Adrenal gland (tissue), 19 donors: ENCODE measurements at places on chromosomes 2 and 18. TPM values are rescaled to one million over a fixed set of nuclear protein-coding genes. Genes with fewer than 3 reads are reported as not detected.

GRCh38 chr2:218368621-218369153 is 12.0 kb downstream of the CATIP start:
- H3K36me3 ChIP-seq, result no peaks in the 10 kb centered on the region
- no peak for DNase-seq
- H3K27me3 ChIP-seq, result no peaks in the 10 kb centered on the region
- H3K4me1 ChIP-seq, result peaks cover 14% of the 10 kb centered on the region

- no peak overlapping the region for H3K4me3 ChIP-seq
- no peaks in the 10 kb centered on the region for H3K27me3 ChIP-seq
- peak; percentile 53 for DNase-seq
- peaks cover 6% of the 10 kb centered on the region for H3K4me1 ChIP-seq
Observed at GRCh38 chr2:96330407-96330806, 5.2 kb upstream of the NCAPH start.

- no peak overlapping the region for H3K4me3 ChIP-seq
- no peaks in the 10 kb centered on the region for H3K27me3 ChIP-seq
- peaks cover 18% of the 10 kb centered on the region for H3K4me1 ChIP-seq
- no peak for DNase-seq
Observed at GRCh38 chr18:34772887-34773286, 62.8 kb downstream of the DTNA start.

DNA sequence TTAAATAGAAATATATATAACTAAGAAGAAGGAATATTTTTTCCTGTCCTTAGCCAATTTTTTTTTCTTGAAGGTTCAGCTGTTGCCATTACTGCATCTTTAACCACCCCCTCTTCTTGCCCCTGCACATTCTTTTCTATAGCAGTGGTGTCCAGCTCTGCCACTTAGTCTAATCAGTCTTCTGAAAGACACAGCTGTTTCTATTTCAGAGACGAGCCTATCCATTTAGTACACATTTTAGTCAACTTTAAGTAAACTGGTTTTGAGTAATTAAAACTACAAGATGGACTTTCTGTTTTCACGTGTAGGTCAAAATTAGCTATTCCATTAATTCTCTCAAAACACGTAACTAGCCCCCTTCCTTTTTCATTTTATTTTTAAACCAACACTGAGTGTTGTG is 21.0 kb downstream of the SPOPL start:
- H3K36me3 ChIP-seq, result no peaks in the 10 kb centered on the region
- no peaks in the 10 kb centered on the region for H3K27me3 ChIP-seq
- H3K27ac ChIP-seq, result no peak overlapping the region
- no peak overlapping the region for H3K4me3 ChIP-seq
- H3K4me1 ChIP-seq, result no peaks in the 10 kb centered on the region

DNA sequence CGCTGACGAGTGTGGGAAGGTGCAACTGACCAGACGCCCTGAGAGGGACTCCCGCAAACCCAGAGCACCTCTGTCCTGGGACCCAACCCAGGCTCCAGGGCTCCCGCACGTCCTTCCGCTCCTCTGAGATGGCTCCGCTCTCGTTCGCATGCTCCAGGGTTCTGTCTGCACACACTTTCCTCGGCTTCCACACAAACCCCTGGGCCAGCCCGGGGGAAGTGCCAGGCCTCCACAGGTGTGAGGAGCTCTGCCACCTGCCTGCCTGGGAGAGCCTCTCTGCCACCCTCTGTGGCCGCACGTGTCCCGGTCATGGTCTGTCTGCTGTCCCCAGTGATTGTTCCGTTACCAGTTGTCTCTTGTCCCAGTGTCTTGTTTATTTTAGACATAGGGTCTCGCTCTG is 222.9 kb downstream of the HDAC4 start:
- DNase-seq, result peak; percentile 19
- no peaks in the 10 kb centered on the region for H3K4me1 ChIP-seq
- H3K27ac ChIP-seq, result no peak overlapping the region
- H3K27me3 ChIP-seq, result no peaks in the 10 kb centered on the region
- no peaks in the 10 kb centered on the region for H3K36me3 ChIP-seq
- no peak overlapping the region for H3K4me3 ChIP-seq

- no peaks in the 10 kb centered on the region for H3K27me3 ChIP-seq
- no peak overlapping the region for H3K27ac ChIP-seq
- no peaks in the 10 kb centered on the region for H3K4me1 ChIP-seq
- H3K36me3 ChIP-seq, result no peaks in the 10 kb centered on the region
- no peak overlapping the region for H3K4me3 ChIP-seq
- DNase-seq, result no peak
Observed at GRCh38 chr2:225486236-225486635, 86.7 kb downstream of the NYAP2 start.

- no peaks in the 10 kb centered on the region for H3K27me3 ChIP-seq
- H3K27ac ChIP-seq, result no peak overlapping the region
- peaks cover 14% of the 10 kb centered on the region for H3K4me1 ChIP-seq
Observed at GRCh38 chr2:159077869-159078268, 109.4 kb downstream of the TANC1 start.

DNA sequence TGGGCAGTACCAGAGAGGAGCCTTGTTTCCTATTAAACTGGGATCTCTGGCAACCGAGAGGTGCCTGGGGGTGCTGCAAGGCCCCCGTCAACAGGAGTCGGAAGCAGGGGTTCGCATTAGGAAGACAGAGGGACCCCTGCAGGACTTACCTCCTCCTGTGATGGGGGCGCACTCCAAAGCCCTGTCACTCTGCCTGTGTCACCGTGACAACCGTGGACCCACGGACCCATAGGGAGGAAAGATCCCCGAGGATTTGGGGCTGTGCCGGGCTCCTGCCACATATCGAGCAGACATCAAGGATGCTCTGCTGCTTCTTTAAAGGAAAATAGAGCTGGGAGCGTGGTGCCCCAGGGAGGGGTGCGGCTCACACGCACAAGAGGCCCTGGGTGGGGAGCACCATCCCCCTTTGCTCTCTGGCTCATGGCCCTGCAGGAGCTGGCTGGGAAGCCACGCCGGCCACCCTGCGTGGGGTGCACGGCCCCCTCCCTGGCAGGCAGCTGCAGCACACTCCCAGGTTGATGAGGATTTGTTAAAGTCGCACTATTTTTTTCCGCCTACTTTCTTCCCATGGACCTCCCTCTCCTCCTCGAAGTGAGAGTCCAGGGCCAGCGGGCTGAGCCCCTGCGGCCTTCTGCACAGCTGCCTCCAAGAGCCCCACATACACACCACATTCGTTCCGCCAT is 167.5 kb downstream of the TWIST2 start:
- no peak for DNase-seq
- H3K27ac ChIP-seq, result no peak overlapping the region
- H3K36me3 ChIP-seq, result no peaks in the 10 kb centered on the region
- H3K4me3 ChIP-seq, result no peak overlapping the region

- no peak overlapping the region for H3K27ac ChIP-seq
- no peaks in the 10 kb centered on the region for H3K36me3 ChIP-seq
- no peak overlapping the region for H3K4me3 ChIP-seq
- peaks cover 5% of the 10 kb centered on the region for H3K4me1 ChIP-seq
- DNase-seq, result no peak
Observed at GRCh38 chr2:223952280-223952968, 4.8 kb upstream of the MRPL44 start.

GRCh38 chr2:9249020-9249800 is 42.6 kb downstream of the ASAP2 start:
- no peaks in the 10 kb centered on the region for H3K36me3 ChIP-seq
- H3K4me3 ChIP-seq, result no peak overlapping the region
- no peak for DNase-seq
- no peak overlapping the region for H3K27ac ChIP-seq

GRCh38 chr2:210315015-210315788 is at the start of gene MYL1:
Gene MYL1 (minus strand): TSS chr2:210315174. CDS start chr2:210315042, 132 bp downstream.
- no peaks in the 10 kb centered on the region for H3K27me3 ChIP-seq
- H3K36me3 ChIP-seq, result no peaks in the 10 kb centered on the region
- no peak within 1 kb of the TSS for H3K27ac ChIP-seq
- DNase-seq, result no peak
- no peaks in the 10 kb centered on the region for H3K4me1 ChIP-seq

DNA sequence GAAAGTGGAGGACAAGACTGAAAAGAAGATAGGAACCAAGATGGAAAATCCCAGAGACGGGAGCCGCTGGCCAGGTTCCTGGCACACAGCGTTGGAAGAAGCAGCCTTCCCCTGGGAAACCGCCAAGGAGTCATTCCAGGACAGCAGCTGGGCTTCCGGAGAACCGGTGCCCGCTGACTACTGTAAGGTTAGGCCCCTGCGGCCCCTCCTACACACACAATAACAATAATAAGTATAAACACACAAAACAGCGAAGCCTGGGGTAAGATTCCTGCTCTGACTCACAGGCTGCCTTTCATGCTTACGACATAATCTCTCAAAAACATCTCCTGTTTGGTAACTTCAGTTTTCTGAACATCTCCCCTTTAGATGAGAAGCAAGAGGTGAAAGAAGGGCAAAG is 28.1 kb upstream of the MYCN start:
- no peaks in the 10 kb centered on the region for H3K27me3 ChIP-seq
- H3K36me3 ChIP-seq, result no peaks in the 10 kb centered on the region
- H3K27ac ChIP-seq, result no peak overlapping the region
- peak; percentile 68 for DNase-seq
- H3K4me3 ChIP-seq, result no peak overlapping the region
- peaks cover 3% of the 10 kb centered on the region for H3K4me1 ChIP-seq

GRCh38 chr2:42249887-42250286 is 80.7 kb downstream of the EML4 start:
- H3K27me3 ChIP-seq, result no peaks in the 10 kb centered on the region
- no peaks in the 10 kb centered on the region for H3K36me3 ChIP-seq
- DNase-seq, result no peak
- no peak overlapping the region for H3K4me3 ChIP-seq

DNA sequence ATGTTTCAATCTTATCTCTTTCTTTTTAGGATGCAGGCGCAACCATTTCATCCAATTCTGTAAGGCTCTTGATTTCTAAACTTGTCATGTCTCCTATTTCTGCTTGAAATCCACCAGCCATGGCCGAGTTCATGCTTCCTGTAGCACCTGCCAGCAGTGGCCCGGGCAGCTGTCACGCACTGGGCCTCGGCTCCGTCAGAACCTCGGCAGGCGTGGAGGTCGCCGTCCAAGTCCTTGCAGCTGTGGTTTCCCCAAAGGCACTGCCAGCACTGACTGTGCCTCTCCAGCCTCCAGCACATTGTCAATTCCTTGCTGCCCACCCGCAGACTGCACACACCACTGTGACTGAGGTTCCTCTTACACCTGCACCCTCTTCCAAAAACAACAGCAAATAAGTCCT is 188.7 kb upstream of the SALL3 start:
- no peaks in the 10 kb centered on the region for H3K36me3 ChIP-seq
- DNase-seq, result no peak
- H3K4me3 ChIP-seq, result no peak overlapping the region
- H3K4me1 ChIP-seq, result no peaks in the 10 kb centered on the region
- H3K27me3 ChIP-seq, result no peaks in the 10 kb centered on the region

GRCh38 chr2:111664275-111664850 is 219.6 kb downstream of the ANAPC1 start:
- no peak overlapping the region for H3K4me3 ChIP-seq
- DNase-seq, result no peak
- peaks cover 12% of the 10 kb centered on the region for H3K4me1 ChIP-seq
- no peak overlapping the region for H3K27ac ChIP-seq

- H3K4me3 ChIP-seq, result no peak overlapping the region
- H3K27ac ChIP-seq, result no peak overlapping the region
- no peaks in the 10 kb centered on the region for H3K4me1 ChIP-seq
- H3K27me3 ChIP-seq, result no peaks in the 10 kb centered on the region
Observed at GRCh38 chr2:121748202-121748601, 7.2 kb upstream of the TSN start.

GRCh38 chr2:66582987-66583880 is 148.3 kb downstream of the MEIS1 start:
- H3K27ac ChIP-seq, result peak overlapping the region; percentile 89
- DNase-seq, result no peak
- H3K27me3 ChIP-seq, result no peaks in the 10 kb centered on the region
- H3K4me3 ChIP-seq, result no peak overlapping the region
- peaks cover 5% of the 10 kb centered on the region for H3K4me1 ChIP-seq
- no peaks in the 10 kb centered on the region for H3K36me3 ChIP-seq

DNA sequence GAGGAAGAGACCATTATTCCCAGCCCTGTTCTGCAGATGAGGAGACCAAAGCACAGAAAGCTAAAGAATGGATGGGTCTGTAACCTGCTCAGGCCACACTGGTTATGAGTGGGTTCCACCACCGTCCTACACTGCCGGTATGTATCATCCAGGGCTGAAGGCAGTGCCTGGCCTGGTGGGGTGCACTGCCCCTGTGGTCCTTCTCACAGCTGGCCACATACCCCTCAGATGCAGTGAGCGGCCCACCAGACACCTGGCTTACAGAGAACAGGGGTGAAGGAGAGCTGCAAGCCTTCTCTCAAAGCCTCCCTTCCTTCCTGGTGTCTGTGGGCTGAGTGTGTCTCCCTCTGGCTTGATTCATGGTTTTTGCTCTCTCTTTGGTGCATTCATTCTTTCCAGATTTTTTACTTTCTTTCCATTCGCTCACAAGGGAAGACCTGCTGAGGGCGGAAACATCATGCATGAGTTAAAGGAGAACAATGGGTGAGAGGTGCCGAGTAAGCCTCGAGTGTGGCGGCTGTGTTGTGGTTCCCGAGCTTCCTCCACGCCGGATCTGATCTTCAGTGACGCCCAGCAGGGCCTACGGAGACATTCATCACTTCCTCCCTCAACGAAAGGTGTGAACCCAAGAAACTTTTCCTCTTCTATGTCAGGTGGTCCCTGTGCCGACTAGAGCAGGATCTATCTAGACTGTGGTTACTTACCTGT is 62.1 kb upstream of the REL start:
- H3K36me3 ChIP-seq, result no peaks in the 10 kb centered on the region
- H3K4me3 ChIP-seq, result no peak overlapping the region
- no peak for DNase-seq
- no peak overlapping the region for H3K27ac ChIP-seq
- H3K27me3 ChIP-seq, result no peaks in the 10 kb centered on the region

XDH gene
- total RNA-seq, result not detected

RTP5 gene
- not detected for total RNA-seq

CTAGE1 gene
- total RNA-seq, result not detected

CNTNAP5 gene
- 4.9 TPM for total RNA-seq

ASB18 gene
- not detected for total RNA-seq

SH3BP4 gene
- total RNA-seq, result 21.3 TPM

OR6B2 gene
- not detected for total RNA-seq

PJVK gene
- 3.6 TPM for total RNA-seq

SNORC gene
- 2.7 TPM for total RNA-seq

HJURP gene
- total RNA-seq, result 1.8 TPM

TMEM17 gene
- total RNA-seq, result 2.6 TPM

ABHD1 gene
- 1.5 TPM for total RNA-seq
